ENCODE measurements at places on chromosomes 13 and 19. TPM values are rescaled to one million over a fixed set of nuclear protein-coding genes. Genes with fewer than 3 reads are reported as not detected.
A peak's percentile ranks its signal among the peaks of the same experiment; 100 is the strongest.

- H3K36me3 ChIP-seq, result no peaks in the 10 kb centered on the region
- DNase-seq, result no peak
- H3K4me3 ChIP-seq, result no peak overlapping the region
- no peak overlapping the region for H3K27ac ChIP-seq
These were observed 105.0 kb downstream of the IER2 start for GRCh38 chr19:13255041-13255718.

DNA sequence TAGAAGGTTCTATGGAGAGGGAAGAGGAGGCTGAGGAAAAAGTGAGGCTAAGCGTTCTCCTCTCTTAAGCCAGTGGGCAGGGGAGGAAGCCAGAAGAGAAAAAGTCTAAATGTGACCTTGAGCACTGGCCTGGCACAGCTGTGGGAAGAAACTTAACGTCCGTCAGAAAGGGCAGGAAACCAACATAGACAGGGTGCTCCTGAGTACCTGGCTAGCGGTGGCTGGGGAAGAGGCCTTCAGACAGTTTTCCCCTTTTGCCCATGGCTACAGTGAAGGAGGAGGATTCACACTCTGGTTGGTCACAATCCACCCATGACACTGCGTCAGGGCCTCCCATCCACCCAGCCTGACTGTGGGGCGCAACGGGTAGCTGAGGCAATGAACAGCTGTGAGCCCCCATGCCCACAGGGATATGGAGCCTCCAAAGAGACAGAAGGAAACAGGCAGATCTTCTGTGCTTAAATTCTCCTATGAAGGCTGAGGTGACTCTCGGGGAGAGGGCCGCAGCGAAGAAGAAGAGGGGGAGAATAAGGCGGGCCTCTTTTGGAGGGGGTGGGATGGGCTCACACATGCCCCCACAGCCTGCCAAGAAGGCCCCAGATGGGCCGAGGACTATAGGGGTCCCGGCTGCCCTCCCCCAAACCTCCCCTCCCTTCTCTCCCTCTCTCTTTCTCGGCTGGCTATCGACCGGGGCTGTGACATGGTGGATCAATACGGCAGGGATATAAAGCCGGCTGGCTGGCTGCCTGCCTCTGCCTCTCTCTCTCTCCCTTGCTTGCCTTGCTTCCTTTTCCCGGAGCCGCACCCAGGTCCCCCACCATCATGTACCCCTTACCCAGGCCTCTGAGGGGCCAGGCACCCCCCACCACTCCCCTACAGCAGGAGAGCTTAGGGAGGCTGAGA lies 19.8 kb upstream of the POU2F2 start:
- DNase-seq, result no peak
- H3K27me3 ChIP-seq, result peaks cover 11% of the 10 kb centered on the region
- no peaks in the 10 kb centered on the region for H3K36me3 ChIP-seq
- H3K4me3 ChIP-seq, result no peak overlapping the region
- peaks cover 23% of the 10 kb centered on the region for H3K4me1 ChIP-seq
- no peak overlapping the region for H3K27ac ChIP-seq

DNA sequence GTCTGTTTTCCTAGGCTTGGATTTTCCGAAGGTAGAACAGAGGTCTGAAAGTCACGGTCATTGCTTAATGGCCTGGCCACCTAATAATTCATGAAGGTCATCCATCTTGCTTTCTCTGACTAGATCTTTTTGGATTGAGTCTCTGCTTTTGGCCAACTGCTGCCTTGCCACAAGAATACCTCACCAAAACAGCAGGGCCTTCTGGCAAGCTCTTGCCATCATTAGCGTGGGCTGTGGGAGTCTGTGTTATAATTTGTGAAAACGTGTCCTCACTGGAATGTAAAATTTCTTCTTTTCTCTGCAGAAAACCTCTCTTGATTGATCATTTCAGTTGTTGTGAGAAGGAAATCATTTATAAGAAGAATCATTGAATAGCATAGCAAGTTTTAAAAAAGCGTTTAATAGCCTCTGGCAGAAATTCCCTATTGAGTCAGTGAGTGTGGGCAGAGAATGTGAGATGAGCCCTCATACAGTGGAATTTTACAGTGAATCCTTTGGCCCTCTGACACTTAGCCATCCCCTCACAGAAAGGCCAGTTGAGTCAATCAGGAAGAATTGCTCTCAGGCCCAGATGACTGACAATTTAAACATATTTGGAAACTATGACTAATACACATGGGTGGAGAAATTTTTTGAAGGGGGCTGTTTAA lies 43.2 kb upstream of the ERICH6B start:
- no peaks in the 10 kb centered on the region for H3K36me3 ChIP-seq
- no peaks in the 10 kb centered on the region for H3K27me3 ChIP-seq
- no peak overlapping the region for H3K4me3 ChIP-seq

DNA sequence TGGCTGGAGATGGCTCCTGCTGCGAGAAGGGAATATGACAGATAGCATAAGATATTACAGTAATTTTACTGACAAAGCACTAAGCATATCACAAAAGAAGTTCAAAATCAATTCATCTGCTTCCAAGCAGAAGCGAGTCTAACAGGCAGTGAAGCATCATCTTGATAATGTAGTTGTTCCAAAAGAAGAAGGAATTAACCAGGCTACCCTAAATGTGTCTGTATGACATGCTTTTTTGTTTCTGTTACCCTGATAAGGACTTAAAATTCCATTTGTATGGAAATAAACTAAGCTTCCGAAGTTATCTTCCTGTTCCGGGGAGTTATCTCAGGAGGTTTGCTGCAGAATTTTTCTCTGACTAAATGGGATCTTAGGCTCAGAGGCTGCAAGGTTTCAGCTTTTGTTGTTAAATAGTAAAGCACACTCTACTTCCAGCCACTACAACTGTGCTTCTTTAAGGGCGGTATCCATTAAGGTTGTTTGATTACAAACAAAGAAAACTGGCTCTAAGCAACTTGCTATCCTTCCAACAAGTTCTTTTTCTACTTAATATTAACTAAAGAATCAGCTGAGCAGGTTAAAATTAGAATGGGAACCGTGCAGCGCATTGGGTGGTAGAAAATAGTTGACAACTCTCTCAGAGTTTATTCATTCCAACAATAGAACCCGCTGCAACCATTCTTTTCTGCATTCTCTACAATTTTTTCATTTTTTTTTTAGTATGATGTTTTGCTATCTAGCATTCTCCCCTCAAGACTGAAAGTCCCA lies 607.3 kb downstream of the UQCRFS1 start:
- H3K4me3 ChIP-seq, result no peak overlapping the region
- no peaks in the 10 kb centered on the region for H3K36me3 ChIP-seq
- no peaks in the 10 kb centered on the region for H3K27me3 ChIP-seq
- H3K27ac ChIP-seq, result no peak overlapping the region
- H3K4me1 ChIP-seq, result peaks cover 10% of the 10 kb centered on the region

GRCh38 chr13:96982672-96983071 lies 11.6 kb downstream of the OXGR1 start:
- no peaks in the 10 kb centered on the region for H3K4me1 ChIP-seq
- no peak for DNase-seq
- H3K27me3 ChIP-seq, result no peaks in the 10 kb centered on the region
- H3K27ac ChIP-seq, result no peak overlapping the region

GRCh38 chr13:45951724-45952123 lies 100.2 kb upstream of the SIAH3 start:
- no peaks in the 10 kb centered on the region for H3K4me1 ChIP-seq
- peaks cover 9% of the 10 kb centered on the region for H3K36me3 ChIP-seq
- H3K4me3 ChIP-seq, result no peak overlapping the region
- no peak for DNase-seq

Gene GARIN5A
- total RNA-seq, result 1.1 TPM

GRCh38 chr19:41735071-41735600 lies 20.2 kb upstream of the CEACAM6 start:
- no peaks in the 10 kb centered on the region for H3K36me3 ChIP-seq
- H3K4me3 ChIP-seq, result no peak overlapping the region
- DNase-seq, result no peak

DNA sequence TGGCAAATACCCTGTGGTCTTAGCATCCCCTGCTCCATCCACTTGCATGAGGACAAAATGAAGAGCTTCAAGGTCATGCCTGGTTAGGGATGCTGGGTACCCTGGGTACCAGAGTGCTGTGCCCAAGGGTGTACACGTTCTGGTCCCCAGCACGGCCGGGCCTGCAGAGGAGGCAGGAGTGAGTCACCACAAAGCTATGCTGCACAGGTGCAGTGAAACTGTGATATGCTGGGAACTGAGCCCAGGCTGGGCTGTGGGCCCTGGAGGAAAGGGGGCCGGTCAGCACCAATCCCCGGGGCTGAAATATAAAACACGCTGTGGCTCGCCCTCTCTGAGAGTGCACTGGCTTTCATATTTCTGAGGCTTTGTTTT lies 95.1 kb downstream of the TSHZ3 start:
- no peaks in the 10 kb centered on the region for H3K36me3 ChIP-seq
- no peaks in the 10 kb centered on the region for H3K4me1 ChIP-seq
- no peak overlapping the region for H3K27ac ChIP-seq
- DNase-seq, result no peak
- H3K27me3 ChIP-seq, result peaks cover 15% of the 10 kb centered on the region
- H3K4me3 ChIP-seq, result no peak overlapping the region

- H3K36me3 ChIP-seq, result peaks cover 10% of the 10 kb centered on the region
- no peaks in the 10 kb centered on the region for H3K27me3 ChIP-seq
- H3K4me3 ChIP-seq, result peak overlapping the region; percentile 94
These were observed 1.7 kb downstream of the PRR12 start for GRCh38 chr19:49592486-49593232.

- peaks cover 50% of the 10 kb centered on the region for H3K4me1 ChIP-seq
- no peaks in the 10 kb centered on the region for H3K27me3 ChIP-seq
- H3K36me3 ChIP-seq, result no peaks in the 10 kb centered on the region
These were observed 622 bp downstream of the RASA3 start for GRCh38 chr13:114131583-114132418.

- no peak overlapping the region for H3K27ac ChIP-seq
- H3K27me3 ChIP-seq, result peaks cover 20% of the 10 kb centered on the region
- H3K4me3 ChIP-seq, result no peak overlapping the region
- H3K36me3 ChIP-seq, result no peaks in the 10 kb centered on the region
These were observed 10.6 kb downstream of the PCDH8 start for GRCh38 chr13:52837850-52838249.
